ENCODE measurements at places on chromosomes 4 and X. TPM values are rescaled to one million over a fixed set of nuclear protein-coding genes. Genes with fewer than 3 reads are reported as not detected.
A peak's percentile ranks its signal among the peaks of the same experiment; 100 is the strongest.

GRCh38 chr4:55214172-55214571 lies 88.8 kb upstream of the KDR start:
- no peak for DNase-seq

Gene PCYT1B
- total RNA-seq, result 0.05 TPM

DNA sequence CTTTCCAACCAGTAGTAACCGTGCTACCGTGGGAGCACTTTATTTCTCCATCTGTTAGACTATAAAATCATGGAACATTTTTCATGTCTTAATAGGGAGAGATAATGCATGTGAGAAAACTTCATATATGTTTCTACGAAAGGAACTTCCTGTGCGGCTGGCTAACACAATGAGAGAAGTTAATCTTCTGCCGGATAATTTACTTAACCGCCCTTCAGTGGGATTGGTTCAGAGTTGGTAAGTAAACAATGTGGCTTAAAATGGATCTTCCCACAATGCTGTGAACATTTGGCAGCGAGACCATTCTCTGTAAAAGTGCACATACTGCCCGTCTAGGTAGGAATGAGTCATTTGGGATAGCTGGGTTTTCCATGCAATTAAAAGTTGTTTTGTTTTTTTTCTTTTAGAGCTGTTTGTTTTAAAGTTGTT lies 29.6 kb downstream of the PDK3 start:
- peak; percentile 95 for DNase-seq

- no peak for DNase-seq
Observed at GRCh38 chr4:74822603-74823002, 28.3 kb upstream of the BTC start.

Gene UGT8
- total RNA-seq, result 17.2 TPM

DNA sequence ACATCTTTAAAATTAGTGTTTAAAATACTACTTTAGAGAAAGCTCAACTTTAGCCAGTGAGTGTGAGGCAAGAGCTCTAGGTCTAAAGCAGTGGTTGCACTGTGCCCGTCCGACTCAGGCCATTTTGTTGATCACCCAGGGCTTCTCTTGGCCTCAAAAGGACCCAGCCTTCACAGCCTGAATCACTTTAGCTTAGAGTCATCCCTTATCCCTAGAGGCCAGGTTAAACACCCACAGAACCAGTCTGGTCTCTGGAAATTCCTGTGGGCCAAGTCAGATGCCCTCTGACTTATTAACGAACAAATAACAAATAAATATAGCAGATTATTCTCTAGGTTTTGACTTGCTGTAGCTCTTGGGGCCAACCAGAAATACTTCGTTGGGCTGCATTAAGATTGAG lies 102.3 kb downstream of the WWC2 start:
- peak; percentile 86 for DNase-seq

Gene GPC3
- total RNA-seq, result not detected

Gene VCX2
- not detected for total RNA-seq

DNA sequence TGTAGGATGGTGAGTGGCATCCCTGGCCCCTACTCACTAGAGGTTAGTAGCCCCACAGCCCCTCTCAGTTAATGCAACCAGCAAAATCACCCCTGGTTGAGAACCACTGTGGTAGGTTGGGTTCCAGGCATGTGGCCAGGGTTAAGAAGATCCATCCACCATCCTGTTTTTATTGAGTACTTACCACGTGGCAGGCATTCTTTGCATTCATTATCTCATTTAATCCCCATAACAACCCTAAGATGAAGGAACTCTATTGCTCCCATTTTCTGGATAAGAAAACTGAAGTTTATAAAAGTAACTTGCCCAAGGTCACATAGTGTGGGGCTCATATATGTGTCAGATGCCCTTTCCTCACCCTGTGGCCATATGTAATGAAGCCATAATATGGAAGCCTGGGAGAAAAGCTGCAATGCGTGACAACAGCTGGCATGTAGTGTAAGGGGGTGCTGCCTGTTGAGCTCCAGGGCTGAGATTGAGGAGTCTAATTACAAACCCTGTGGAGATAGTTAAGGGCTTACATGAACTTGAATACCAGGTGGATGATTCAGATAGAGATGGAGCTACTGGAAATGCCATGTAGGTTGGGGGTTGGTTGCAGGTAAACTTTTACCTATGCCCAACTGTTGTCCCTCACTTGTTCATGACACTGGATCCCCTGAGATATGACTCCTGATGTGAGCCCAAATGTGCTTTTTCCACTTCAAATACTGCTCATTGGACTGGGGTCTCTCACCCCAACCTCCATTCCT lies 100.2 kb upstream of the PGRMC2 start:
- peak; percentile 72 for DNase-seq

Gene COL25A1
- total RNA-seq, result not detected

- no peak for DNase-seq
Observed at GRCh38 chr4:6694177-6694901, 661 bp downstream of the S100P start.

- no peak for DNase-seq
Observed at GRCh38 chr4:2394528-2394927, 23.9 kb downstream of the ZFYVE28 start.

DNA sequence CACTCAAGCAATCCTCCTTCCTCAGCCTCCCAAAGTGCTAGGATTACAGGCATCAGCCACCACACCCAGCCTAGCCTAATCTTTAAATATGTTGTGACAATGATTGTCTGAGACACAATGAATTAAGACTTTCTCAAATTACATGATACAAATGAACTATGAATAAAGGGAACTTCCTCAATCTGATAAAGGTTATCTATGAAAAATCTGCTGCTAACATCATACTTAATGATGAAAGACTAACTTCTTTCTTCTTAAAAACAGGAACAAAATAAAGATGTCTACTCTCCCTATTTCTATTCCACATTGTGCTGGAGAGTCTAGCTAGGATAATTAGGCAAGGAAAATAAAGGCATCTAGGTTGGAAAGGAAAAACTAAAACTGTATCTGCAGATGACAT lies 60.0 kb downstream of the PDHA1 start:
- no peak for DNase-seq

GRCh38 chr4:101528526-101528925 lies 181.2 kb upstream of the PPP3CA start:
- DNase-seq, result no peak

DNA sequence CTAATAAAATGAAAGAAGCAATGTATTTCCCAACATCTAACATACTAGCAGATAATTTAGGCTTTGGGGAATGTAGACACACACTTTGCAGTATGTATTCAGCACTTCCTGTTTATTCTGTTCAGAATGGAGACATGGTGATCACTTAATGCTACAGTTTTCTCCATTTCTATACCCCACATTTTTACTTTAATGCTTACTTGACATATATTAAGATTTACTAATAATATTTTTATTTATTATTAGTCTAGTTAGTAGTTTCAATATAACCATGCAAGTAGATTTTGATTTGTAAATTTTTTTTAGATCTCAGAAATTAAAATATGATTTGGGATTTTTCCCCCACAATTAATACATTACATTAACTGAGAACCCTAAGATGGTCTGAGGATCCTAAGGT lies 98.4 kb downstream of the PRSS12 start:
- DNase-seq, result no peak

GRCh38 chr4:169996379-169997240 lies 29.6 kb downstream of the MFAP3L start:
- no peak for DNase-seq

Gene QRFPR
- 1.0 TPM for total RNA-seq

GRCh38 chrX:47611926-47612325 lies 7.7 kb downstream of the SYN1 start:
- no peak for DNase-seq

Gene PAGE2B
- not detected for total RNA-seq

GRCh38 chrX:95218976-95219375 lies 1465.7 kb upstream of the DIAPH2 start:
- DNase-seq, result no peak

Gene JAKMIP1
- total RNA-seq, result not detected

GRCh38 chrX:71453056-71453455 lies 79.8 kb upstream of the OGT start:
- no peak for DNase-seq

- DNase-seq, result peak; percentile 7
Observed at GRCh38 chrX:17082831-17083230, 136.4 kb downstream of the REPS2 start.

DNA sequence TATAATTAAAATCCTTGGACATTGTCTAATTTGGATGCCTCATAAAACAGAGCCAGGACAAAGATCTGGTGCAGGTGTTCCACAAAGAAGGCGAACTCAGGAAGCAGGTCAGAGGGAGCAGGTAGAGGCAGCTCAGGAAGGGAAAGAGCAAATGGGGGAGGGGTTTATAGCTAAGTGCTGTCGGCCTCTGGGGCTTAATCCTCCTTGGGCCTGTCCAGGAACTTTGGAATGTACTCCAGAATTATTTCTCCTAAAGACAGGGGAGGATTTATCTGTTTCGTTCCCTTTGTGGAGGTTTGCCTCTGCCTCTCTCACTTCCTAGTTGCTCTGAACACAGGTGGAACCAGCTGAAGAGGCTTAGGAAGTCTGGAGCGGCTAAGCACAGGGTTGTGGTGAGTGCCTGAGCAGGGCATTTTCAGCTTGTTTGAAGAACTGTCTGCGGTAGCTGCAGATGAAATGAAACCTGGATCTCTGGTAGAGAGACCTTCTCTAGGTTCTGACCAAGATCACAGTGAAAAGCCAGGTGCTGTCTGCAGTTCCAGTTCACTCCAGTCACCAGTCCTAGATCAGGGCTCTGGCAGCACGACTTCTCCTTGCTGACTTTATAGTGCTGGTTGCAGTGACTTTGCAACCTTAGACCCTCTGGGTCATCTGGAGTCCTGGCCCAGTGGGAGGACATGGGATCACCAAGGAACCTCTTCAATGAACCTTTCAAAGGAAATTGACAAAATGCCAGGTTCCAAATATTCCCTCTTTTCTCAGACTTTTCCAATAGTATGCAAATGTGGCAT lies 519.2 kb downstream of the PCDH10 start:
- no peak for DNase-seq

- no peak for DNase-seq
Observed at GRCh38 chr4:57410331-57411052, 300.3 kb upstream of the IGFBP7 start.

- DNase-seq, result peak; percentile 19
Observed at GRCh38 chr4:138494931-138495330, 252.8 kb upstream of the SLC7A11 start.

- DNase-seq, result peak; percentile 16
Observed at GRCh38 chrX:22739276-22739675, 260.5 kb upstream of the DDX53 start.

- no peak for DNase-seq
Observed at GRCh38 chrX:153537080-153537479, 19.6 kb downstream of the ATP2B3 start.

DNA sequence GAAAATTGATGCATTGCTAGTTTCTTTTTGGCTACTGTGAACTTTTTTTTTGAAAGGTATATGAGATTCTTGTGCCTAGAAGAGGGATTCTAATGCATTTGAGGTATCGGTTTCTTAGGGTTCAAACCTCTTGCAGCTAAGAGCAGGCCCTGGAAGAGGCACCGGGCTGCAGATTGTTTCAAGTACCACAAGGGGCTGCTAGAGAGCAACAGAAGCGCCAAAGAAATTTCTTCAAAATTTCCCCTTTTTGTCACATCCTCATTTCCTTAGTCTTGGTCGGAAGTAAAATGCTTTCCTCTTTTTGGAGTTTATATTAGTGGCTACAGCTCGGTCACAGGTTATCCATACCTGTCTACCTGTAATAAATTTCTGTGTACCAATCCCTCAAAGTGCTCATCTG lies 89.8 kb downstream of the PDGFRA start:
- DNase-seq, result peak; percentile 29

Gene AVPR2
- 1.0 TPM for total RNA-seq

Gene TKTL1
- total RNA-seq, result not detected

DNA sequence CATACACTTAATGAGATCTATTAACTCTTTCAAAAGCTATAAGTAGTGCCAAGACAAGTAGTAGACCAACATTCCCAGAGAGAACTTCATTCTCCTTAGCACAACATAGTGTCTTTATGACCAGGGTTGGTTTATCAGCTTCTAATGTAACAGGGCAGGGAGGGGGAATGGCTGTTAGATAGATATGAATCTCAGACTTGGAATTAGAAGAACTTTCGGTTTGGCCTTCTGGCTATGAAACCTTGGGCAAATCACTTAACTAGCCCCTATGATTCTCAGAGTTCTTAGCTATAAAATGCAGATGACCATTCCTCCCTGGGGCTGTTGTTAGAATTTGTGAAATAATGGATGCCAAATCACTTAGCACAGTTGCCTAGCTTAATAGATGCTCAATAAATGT lies 132.2 kb downstream of the SLC10A7 start:
- peak; percentile 8 for DNase-seq

DNA sequence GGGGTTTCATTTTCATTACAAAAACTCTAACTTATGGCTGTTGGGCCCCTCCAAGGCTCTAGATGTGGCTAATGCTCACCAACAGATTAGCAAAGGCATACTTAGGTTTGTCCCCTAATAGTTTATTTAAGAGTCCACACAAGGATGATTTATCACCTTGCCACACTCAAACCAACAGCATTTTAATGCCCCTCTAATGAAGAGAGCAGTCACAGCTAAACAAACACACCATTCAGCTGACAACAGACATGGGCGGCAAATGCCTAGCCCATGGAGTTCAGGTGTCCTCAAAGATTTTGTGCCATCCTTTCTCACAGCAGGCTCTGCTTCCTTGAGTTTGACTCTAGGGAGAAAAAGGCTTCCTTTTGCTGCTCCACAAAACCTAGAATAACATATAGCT lies 61.8 kb upstream of the CITED1 start:
- no peak for DNase-seq

GRCh38 chrX:148806145-148806870 lies 305.9 kb downstream of the AFF2 start:
- DNase-seq, result no peak

GRCh38 chrX:17072301-17072700 lies 125.8 kb downstream of the REPS2 start:
- no peak for DNase-seq

DNA sequence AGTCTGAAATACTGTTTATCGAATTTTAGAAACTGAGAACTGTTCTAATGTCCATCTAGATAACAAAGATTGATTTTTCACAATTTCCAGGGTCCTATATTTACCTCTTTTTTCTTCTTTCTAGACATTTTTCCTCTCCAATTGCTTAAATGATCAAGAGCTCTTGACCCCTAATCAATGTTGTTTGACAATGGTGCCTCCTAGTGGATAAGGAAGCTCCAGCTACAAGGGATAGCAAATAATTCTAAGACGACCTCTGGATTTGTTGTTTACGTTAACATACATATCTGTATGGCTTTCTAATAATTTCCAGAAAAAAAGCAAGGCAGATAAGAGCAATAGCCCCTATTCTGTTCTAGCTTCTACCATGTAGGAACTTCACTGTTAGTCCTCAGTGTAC lies 35.8 kb downstream of the GPR82 start:
- DNase-seq, result peak; percentile 29

DNA sequence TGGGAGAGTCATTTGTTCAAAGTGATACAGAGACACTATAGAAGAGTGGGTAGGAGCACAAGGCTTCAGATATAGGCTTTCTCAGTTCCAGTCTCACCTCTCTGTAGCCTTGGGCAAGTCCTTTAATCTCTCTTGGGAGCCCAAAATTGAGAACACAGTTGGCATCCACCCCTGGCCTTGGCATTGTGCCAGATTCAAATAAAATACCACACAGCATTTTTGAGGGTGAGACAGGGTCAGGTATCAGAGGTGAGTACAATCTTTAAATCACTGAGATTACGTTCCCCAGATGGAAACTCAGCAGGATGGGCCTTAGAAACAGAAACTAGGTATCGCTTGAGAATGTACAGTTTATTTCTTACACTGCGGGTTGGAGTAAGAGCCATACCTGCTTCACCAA lies 25.2 kb upstream of the SMIM10L2A start:
- no peak for DNase-seq

Gene PCDH18
- total RNA-seq, result 0.17 TPM

GRCh38 chrX:153388722-153389459 lies 12.3 kb downstream of the PNMA6E start:
- no peak for DNase-seq

- no peak for DNase-seq
Observed at GRCh38 chr4:46388857-46389256, 1.1 kb downstream of the GABRA2 start.

Measured in renal cortical epithelial cell (primary cell).